ENCODE measurements at places on chromosomes 12 and 14.

GRCh38 chr12:109613649-109614455 is 40.3 kb downstream of the MVK start:
- no peak for DNase-seq

DNA sequence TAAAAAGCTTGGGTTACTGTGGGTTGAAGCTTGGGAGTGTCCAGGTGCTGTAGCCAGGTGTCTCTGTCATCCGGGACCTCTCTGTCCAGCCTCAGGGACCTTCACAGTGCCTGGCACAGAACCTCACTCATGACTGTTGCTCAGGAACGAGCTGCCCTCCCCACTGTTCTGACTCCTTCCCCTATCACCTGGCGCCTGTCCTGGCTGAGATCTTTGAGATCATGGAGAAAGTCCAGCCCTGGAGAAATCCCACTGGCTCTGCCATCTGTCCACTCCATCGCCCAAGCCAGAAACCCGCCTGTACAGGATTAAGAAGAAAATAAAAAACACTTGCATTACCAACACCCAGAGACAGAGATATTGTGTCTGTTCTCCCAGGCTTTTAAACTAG is 53.5 kb downstream of the DGLUCY start:
- no peak for DNase-seq

GRCh38 chr14:22539831-22540230 is 49.2 kb downstream of the DAD1 start:
- DNase-seq = no peak

GRCh38 chr14:24296341-24297157 is 3.0 kb downstream of the DHRS1 start:
- peak; percentile 68 for DNase-seq

DNA sequence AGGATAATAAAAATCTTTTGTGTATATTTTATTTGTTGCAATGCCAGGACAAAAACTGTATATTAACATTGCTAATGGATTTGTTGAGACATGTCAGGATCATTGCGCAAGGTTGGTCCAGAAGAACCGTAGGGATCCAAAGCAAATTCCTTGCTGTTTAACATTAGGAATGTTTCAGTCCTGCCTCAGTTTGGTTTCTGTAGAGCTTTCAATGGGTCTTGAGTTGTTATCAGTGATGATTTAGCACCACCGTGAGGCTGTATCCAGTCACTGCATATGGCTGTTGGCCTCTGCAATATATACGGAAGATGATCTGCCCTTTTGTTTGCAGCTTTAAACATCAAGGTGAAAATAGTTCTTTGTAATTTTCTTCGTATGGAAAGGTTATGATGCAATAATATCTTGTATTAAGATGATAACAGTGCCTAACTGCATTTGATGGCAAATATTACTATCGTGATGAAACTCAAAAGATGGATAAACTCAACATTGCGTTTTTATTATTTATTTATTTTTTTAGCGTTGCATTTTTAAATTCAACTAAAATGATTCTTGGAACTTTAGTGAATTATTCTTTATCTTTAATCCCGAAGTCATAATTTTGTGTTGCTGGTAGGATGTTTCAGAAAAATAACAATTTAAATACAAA is 231.2 kb downstream of the AKAP6 start:
- peak; percentile 77 for DNase-seq

DNA sequence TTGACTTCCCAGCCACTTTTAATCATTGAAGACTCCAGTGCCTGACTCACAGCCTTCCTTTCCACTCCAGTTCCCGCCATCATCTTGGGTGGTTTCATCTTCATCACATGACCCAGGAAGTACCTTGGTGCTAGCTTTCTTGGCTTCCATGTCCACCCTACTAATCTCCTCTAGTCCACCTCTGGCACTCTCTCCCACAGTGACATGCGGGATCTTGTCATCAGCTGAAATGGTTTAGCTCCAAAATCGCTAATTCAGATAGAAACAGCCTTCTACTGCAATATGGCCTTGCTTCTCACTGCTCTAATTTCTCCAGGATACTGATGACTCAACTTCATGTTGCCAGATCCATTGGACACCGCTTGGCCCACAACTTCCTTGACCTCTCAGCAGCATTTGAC is 24.5 kb downstream of the WDR20 start:
- DNase-seq = no peak

GRCh38 chr14:104149617-104150135 is 11.3 kb downstream of the KIF26A start:
- DNase-seq = peak; percentile 53

- DNase-seq = no peak
Measured at GRCh38 chr14:92493024-92493423, 20.6 kb upstream of the RIN3 start.

DNA sequence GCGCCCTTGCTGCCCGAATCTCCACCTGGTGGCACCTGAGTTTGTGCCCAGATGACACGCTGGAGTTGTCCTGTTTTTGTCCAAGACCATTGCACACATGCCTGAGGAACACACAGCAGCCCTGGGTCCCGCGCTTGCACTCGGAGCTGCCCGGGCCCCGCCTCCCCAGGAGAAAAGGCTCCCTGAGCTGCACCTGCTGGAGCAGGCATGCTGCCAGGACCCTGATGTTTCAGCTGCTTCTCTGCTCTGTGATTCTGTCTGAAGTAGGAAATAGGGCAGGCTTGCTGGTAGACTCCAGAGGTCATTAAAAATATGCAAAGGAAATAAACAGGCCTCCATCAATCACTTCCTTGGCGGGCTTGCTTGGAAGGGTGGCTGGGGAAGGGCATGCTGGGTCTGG is 271.6 kb downstream of the CACNA1C start:
- peak; percentile 99 for DNase-seq

DNA sequence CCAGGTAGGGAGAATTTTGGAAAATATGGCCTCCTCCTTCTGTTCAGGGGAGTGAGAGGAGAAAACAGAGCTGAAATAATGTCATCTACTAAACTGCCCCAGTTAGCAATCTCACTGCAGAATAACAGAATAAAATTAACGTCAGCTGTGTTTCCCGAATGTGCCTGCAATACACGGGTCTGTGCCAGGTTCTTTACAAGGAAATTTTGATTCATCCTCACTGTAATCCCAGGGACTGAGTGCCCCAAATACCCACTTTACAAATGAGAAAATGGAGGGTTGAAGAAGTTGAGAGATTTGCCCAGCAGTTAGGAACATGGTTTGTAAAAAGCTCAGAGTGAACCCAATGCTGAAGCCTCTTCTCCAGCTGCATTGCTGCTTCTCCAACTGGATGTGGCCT is 21.3 kb upstream of the SERPINA6 start:
- DNase-seq = no peak

GRCh38 chr12:11774821-11775220 is 125.3 kb downstream of the ETV6 start:
- no peak for DNase-seq

DNA sequence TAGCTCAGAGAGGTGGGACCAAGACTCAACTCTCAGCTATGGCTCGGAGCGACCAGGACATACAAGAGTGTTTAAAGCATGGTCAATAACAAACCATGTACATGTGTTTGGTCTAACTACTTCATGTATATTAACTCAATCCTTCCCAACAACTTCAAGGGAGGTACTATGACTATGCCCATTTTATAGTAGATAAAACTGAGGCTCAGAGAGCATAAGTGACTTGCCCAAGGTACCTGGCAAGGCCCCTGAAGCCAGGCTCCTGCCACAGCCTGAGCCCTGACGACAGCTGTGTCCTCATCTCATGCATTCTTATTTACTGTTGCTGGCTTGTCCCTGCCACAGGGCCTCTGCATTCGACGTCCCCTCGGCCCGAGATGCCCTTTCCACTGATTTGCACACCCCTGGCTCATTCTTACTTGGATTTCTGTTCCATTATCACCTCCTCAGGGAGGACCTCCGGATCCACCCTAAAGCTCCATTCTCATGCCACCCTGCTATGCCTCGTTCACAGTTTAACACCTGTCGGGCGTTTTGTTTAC is 2.6 kb downstream of the TESC start:
- no peak for DNase-seq

GRCh38 chr14:69317102-69317755 is 57.3 kb downstream of the GALNT16 start:
- no peak for DNase-seq

DNA sequence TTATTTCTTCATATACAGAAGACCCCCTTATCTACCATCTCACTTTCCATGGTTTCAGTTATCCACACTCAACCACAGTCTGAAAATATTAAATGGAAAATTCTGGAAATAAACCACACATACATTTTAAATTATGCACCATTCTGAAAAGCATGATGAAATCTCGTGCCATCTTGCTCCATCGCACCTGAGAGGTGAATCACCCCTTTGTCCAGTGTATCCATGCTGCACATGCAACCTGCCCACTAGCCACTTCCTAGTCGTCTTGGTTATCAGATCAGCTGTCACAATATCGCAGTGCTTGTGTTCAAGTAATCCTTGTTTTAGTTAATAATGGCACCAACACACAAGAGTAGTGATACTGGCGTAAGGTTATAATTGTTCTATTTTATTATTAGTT is 145.7 kb downstream of the C12orf42 start:
- DNase-seq = no peak

DNA sequence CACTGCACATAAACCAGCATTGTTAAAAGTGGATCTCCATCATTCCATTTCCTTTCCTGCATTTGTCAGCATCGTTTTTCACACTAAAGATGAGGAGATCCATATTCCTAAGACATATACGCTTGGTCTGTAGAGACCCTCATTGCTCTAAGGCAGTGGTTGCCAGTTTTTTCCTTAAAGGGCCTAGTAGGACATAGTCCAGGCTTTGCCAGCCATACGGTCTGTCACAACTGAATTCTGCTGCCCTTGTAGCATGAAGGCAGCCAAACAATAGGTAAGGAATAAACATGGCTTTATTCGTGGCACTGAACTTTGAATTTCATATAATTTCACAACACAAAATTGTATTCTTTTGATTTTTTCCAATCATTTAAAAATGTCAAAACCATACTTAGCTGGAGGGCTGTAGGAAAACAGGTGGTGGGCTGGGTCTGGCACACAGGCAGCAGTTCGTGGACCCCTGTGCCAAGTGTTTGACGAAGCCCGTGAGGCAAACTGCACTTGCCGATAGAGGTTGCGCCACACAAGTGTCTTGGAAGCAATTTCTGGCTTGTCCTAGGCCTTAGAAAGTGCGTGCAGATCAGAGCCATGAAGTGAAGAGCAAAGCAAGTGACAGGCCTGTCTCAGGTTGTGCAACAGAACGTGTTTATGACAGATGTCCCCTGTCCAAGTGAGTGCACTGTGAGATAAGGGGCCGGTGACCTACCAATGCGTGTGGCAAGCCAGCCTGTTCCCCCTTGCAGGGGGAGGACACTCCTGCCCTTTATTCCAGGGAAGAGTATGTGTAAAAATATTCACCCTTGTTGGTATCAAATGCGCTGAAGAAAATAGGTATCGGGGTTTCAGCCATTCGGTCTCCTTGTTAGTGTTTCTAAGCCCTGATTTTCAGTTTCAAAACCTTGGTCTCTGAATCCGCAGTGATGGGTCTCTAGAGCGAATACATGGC is 916 bp upstream of the CHPT1 start:
- peak; percentile 28 for DNase-seq

DNA sequence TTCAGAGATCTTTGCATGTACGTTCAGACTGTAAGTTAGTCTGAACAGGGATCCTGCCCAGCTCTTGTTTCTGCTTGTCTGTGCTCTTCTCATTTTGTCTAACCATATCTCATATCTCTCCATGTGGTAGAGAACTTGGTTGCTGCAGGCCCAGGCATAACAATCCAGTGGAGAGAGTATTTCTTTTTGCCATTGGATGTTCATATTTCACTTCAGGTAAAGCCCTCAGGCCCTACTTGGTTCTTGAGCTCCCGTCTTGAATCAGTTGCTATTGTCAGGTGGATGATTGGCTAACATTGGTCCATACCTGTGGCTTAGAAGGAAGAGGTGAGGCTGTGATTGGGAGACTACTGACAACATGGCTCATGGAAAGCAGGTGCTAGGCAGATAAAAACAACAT is 357.7 kb upstream of the FLRT2 start:
- no peak for DNase-seq

DNA sequence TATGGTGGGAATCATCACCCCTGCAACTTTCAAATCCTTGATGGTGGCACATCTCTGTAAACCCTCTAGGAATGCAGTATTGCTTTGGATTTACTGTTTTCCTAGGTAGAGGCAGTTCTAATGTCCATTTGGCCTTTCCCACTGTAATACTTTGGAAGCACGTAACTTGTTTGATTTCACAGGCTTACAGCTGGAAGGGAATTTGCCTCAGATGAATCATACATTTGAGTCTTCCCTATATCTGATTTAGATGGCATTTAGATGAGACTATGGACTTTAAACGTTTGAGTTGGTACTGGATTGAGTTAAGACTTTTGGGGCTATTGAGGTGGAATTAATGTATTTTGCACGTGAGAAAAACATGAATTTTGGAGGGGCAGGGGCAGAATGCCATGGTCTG is 35.9 kb downstream of the DAAM1 start:
- DNase-seq = no peak

DNA sequence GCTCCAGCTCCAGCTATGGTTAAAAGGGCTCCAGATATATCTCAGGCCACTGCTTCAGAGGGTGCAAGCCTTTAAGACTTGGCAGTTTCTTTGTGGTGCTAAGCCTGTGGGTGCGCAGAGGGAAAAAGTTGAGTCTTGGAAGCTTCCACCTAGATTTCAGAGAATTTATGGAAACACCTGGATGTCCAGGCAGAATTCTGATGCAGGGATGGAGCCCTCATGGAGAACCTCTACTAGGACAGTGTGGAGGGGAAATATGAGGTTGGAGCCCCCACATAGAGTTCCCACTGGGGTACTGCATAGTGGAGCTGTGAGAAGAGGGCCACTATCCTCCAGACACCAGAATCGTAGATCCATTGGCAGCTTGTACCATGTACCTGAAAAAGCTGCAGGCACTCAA is 69.9 kb downstream of the SDR9C7 start:
- no peak for DNase-seq

DNA sequence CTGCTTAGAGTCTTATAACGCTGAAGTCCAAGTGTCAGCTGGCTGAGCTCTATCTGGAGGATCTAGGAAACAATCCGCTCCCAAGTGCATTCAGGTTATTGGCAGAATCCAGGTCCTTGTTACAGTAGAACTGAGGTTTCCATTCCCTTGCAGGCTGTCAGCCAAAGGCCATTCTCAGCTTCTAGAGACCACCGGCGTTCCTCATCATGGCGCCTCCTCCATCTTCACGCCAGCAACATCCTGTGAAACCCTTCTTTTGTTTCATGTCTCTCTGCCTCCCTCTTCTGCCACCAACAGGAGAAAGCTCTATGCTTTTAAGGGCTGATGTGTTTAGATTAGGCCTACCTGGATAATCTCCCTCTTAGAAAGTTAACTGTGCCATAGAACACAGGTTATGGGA is 133.0 kb upstream of the RASSF8 start:
- no peak for DNase-seq

Measured in NCI-H1092 treated with DMSO at 0.1 percent for 48 hours (cell line).